ENCODE measurements at places on chromosomes 3 and 15.

GRCh38 chr15:42854576-42854975, 66.0 kb downstream of the TTBK2 start:
- DNase-seq: no peak

GRCh38 chr3:124201786-124202185, 209.9 kb upstream of the ROPN1 start:
- no peak for DNase-seq

- DNase-seq: no peak
Measured at GRCh38 chr15:66323312-66323928, 30.1 kb downstream of the DIS3L start.

DNA sequence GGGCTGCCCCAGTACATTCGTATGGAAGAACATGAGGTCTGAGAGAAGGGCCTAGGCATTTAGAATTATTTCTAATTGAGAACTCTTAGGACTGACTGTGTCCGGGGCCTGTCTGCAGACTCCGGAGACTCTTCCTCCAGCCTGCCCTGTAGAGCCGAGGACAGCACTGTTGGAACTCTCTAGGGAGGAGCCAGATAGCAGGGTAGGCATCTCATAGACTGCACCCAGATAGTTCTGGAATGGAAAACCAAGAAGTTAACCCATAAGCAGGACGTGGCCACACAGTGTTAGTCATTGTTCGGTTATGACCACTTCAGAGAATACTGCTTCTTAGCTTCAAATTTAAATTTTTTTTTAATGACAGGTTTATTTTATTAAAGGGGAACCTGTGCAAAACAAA, 59.5 kb downstream of the SNRK start:
- no peak for DNase-seq

- DNase-seq: no peak
Measured at GRCh38 chr15:76217882-76218217, 93.4 kb downstream of the ETFA start.

GRCh38 chr3:73773233-73773632, 148.5 kb upstream of the PDZRN3 start:
- no peak for DNase-seq

GRCh38 chr15:48176112-48176511, 2.0 kb downstream of the MYEF2 start:
- no peak for DNase-seq

DNA sequence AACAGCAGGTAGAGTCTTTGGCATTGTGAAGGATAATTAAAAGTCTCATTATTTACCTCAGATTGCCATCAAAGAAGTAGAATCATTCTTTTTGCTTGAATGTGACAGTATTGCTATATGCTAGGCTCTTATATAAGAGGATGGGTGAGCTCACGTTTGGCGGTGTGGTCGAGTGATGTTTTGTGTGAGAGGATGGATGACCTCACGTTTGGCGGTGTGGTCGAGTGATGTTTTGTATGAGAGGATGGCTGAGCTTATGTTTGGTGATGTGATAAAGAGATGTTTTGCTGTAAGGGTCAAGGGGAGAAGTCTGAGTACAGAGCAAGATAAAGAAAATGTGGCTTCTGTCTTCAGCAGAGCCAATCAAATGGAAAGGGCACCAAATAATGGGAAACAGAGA, 299.6 kb upstream of the NR2E3 start:
- no peak for DNase-seq

- DNase-seq: no peak
Measured at GRCh38 chr15:88003541-88004327, 252.8 kb downstream of the NTRK3 start.

- DNase-seq: no peak
Measured at GRCh38 chr15:100434038-100434437, 92.3 kb upstream of the ADAMTS17 start.

- DNase-seq: no peak
Measured at GRCh38 chr15:80849308-80849707, 70.1 kb downstream of the CEMIP start.

- DNase-seq: no peak
Measured at GRCh38 chr3:133996251-133996661, 33.5 kb downstream of the SLCO2A1 start.

DNA sequence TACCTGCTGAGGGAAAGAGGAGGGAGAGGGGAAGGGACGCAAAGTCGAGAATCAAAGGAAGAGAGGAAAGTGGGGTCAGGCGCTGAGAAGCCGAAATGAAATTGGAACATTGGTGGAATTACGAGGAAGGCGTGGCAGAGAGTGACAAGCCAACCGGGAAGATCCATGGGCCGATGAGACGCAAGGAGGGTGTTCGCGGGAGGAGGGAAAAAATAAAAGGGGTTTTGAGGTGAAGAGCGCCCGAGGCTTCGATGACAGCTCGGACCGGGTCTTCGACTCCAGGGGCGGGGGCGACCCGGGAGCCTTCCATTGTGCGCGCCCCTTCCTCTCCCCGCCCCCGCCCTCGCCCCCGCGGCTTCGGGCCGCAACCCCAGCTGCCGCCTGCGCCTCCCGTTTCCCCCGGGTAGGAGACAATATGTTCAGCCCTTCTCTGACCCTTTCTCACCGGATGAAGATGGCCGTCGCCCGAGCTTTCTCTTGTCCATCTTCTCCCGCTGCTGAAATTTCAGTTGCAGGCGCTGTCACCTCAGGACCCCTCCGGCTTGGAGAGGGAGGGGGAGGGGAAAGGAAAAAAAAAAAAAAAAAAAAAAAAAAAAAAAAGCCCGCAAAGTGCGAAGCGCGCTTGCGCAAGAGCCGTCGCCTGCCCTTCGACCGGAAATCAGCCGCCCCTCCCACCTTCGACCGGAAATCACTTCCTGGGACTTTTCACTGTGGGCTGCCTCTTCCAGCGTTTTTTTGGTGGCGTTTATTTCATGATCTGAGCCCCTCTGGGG, at the start of gene SENP7:
Gene SENP7, minus strand, starts transcription at position 567 of the 773 bp plus-strand sequence. Its CDS starts 82 bp downstream, at position 485.
- DNase-seq: no peak

DNA sequence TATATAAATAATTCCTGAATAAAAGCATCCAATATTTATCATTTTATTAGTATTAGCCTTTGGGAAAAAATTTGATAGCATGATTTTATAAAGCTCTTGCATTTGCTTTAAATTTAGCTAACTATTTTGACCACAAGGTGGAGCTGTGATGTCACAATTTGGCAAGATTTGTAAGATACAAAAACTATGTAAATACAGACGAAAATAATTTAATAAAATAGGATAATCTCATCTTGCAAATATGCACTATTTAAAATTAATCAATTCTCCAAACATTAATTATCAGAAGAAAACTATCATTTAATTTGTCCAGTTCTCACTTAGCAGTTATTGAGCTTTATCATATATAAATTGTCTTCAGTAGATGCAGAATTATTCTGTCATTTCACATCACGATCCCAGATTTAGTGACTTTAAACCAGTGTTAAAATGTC, 95.4 kb downstream of the PLOD2 start:
- DNase-seq: no peak

DNA sequence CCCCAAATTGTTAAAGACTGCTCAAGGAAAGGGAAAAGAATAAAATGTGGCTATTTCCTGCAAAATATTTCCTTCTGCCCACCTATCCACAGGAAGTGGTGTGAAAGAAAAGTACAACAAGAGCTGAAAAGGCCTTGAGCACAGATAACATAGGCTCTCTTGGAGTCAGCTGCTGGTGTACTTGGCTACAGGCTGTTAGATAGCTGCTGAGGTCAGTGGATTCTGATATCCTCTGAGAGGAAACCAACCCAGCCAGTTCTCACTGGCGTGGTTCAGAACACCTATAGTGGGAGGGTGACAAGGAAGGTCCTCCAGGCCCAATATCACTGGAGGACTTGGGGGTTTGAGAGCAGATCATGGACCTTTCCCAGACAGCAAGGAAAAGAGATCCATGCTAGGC, 124.4 kb upstream of the GAP43 start:
- DNase-seq: no peak

DNA sequence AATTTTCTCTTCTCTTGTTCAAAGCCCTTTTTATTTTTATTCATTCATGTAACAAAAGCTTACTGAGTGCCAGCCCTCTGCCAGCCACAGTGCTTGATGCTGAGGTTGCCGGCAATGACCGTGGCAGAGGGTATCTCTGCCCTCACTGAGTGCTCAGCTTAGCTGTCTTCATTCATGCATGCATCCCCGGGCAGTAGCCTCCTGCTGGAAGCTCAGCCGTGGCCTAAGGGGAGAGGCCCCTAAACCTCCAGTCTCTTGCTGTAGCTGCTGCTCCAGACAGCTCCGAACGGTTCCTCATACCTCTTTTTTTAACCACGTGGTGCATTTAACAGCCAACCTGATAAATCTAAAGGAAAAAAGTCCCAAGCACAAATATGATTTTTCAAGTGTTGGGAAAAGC, 34.6 kb upstream of the CCDC66 start:
- no peak for DNase-seq

DNA sequence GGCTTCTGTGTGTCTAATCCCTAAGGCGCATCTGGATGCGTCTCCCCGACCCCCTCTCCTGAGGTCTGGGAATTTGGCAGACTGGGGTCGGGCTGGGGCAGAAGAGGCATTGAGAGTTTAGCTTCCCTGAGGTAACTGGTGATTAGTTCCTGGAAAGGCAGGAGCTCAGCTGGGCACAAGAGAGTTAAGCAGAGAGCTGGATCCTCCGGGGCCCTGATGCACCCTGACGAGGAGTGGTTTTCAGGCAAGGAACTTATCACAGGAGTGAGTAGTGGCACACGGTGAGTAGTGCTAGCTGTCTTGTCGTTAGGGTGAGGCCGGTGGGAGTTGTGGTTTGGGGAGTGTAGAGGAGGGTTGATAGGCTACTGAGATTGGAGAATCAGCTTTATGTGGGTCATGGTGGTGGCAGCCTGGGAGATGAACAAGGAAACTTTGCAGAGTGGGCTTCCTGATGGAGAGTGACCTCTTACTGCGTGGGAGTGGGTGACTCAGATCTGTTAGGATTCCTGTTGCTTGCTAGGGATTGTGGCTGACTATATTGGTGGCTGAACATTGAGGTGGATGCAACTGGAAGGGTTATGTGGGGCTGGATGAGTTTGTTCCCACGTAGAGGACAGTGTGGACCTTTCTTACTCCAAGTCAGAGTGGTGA, 897 bp downstream of the RAD54L2 start:
- DNase-seq: no peak

DNA sequence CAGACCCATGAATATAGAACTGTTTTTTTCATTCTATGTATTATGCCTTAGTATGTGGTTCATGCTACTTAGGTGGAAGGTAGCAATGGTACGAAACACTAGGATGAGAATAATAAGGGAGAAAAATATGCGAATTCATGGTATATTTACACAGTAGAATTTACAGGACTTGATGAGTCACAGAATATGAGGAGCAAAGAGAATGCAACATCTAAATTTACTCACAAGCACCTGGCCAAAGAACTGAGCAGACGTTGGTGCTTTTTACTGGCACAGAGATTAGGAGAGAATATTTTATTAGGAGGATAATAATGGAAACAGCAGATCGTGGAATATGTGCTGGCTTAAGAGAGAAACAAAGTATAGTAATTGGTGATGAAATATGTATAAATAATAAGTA, 785.4 kb upstream of the ROBO1 start:
- no peak for DNase-seq

DNA sequence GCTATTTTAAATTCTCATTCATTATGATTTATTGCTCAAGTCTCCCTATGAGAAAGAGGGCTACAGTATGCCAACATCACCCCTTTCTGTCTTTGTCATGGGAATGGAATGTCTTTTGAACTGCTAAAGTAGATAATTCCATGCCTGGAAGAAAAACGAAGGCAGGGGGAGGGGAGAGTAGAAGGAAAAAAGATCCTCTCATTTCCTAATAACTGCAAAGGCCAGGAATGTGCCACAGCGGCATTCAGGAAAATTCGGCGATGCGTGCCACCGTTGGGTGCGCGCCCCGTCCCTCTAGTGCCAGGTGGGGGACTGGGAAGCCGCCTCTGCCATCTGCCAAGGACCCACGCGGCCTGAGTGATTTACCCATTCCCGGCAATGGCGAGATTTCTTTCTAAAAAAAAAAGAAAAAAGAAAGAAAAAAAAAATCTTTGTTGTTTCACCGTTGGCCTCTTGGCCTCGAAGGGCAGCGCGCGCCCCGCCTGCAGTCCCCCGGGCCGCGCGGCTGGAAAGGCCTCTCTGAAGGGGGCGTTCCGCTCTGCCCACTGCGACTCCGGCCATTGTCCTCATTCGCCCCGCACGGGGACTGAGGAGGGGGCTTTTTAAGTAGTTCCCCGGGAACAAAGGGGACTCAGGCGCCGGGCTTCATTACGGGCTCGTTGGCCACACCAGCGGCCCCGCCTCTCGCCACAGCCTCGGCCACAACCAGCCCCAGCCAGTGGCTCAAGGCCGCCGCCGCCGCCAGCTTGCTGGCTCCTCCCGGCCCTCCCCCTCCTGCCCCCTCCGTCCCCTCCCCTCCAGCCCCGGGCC, 54.5 kb downstream of the CPN2 start:
- DNase-seq: no peak

- no peak for DNase-seq
Measured at GRCh38 chr3:48194446-48195071, 6.3 kb upstream of the CDC25A start.

GRCh38 chr15:86653344-86654197, 573.9 kb downstream of the AGBL1 start:
- no peak for DNase-seq

GRCh38 chr3:193134856-193135255, 106.2 kb upstream of the PLAAT1 start:
- DNase-seq: no peak

- DNase-seq: no peak
Measured at GRCh38 chr15:31435912-31436628, 109.4 kb downstream of the KLF13 start.

GRCh38 chr3:19662486-19662885, 271.5 kb downstream of the EFHB start:
- DNase-seq: no peak

- DNase-seq: no peak
Measured at GRCh38 chr3:123302961-123303360, 101.2 kb downstream of the SEC22A start.

DNA sequence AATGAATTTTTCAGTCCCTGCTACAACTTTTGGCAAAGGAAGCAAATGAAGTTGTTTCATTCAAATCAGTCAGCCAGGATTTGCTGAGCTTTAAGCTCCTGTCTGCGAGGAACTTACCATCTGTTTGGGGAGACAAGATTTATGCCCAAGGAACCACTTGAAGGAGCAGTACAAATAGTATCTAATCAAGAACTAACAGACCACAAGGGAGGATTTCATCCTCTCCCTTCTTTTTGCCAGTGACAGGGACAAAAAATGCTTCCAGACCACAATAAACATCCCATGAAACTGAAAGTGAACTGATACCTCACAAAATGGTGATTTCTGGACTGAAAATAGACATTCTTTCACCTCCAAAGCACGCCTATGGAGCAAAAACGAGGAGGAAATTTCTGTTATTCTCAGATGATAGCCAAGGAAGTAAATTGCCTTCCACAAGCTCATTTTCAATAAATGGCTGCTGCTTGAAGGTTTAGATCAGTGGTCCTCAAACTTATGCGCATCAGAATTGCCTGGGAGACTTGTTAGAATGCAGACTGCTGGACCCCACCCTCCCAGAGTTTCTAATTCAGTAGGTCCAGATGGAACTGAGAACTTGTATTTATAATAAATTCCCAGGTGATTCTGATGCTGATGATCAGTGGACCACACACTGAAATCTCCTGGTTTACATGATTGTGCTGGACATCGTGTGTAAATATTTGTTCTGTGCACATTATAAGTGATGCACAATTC, 202.4 kb upstream of the GADL1 start:
- no peak for DNase-seq

- DNase-seq: no peak
Measured at GRCh38 chr15:88275804-88276203, 19.3 kb upstream of the NTRK3 start.

Data from cortex of kidney (tissue), 1 donor.